ENCODE measurements at places on chromosomes 16 and 17.

GRCh38 chr17:61404913-61405685 lies 5.5 kb downstream of the TBX2 start:
- no peak for DNase-seq

DNA sequence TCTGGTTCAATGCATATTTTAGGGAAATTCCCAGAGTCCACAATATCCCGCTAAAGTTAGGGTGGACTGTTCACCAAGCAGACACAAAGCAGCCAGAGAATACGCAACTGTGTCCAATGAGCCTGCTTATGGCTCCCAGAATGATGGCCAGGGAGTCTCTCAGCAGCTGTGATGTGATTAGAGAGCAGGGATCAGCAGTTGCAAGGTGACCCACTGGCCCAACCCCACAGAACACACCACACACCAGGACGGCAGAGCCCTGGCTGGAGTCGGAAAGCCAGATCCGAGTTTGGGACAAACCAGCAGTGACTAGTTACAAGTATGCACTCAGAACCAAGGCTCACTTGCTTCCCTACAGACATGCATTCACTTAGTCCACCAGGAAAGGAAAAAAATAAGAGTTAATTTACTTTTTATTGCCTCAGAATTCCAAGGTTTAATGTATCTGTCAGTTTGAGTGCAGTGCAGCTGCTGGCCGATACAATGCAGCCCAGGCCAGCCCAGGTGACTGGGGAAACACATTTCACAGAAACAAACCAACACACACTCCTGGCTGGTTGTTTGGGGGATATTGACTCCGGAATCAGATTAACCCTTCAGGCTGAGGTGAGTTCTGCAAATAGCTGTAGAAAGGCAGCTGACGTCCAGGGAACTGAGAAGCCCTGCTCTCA lies 121.7 kb downstream of the HIC1 start:
- DNase-seq = no peak

DNA sequence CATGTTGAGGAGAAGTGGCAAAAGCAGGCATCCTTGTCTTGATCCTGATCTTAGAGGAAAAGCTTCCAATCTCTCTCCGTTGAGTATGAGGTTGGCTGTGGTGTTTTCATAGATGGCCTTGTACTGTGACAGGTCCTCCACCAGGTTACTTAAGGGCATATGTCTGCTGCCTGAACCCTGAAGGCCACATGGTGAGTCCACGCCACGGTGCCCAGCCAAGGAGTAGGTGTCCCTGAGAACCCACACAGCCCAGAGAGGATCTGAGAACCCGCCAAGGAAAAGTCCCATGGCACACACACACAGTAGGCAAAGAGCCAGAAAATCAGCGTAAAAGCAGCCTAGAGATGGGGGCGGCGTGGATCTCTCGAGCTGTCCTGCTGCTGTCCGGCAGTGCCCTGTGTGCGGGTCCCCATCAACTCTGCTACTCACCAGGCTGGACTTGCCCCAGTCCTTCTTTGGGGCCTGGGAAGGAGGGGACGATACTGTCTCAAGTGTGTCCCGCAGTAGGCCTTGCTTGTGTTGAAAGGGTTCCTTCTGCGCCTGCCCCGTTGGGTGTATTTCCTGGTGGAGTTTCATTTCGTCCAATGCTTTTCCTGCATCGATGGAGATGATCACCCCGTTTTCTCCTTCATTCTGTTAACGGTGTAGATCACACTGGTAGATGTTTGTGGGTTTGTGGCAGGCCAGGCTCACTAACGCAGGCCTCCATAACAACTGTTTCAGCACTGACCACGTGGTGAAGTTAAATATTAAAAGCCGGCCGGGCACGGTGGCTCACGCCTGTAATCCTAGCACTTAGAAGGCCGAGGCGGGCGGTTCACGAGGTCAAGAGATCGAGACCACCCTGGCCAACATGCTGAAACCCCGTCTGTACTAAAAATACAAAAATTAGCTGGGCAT lies 90.8 kb upstream of the DNAH17 start:
- DNase-seq = no peak

GRCh38 chr17:65442250-65442649 lies 119.2 kb downstream of the AXIN2 start:
- DNase-seq = no peak

- DNase-seq = no peak
Observed at GRCh38 chr17:43224146-43224705, 4.2 kb downstream of the CCDC200 start.

DNA sequence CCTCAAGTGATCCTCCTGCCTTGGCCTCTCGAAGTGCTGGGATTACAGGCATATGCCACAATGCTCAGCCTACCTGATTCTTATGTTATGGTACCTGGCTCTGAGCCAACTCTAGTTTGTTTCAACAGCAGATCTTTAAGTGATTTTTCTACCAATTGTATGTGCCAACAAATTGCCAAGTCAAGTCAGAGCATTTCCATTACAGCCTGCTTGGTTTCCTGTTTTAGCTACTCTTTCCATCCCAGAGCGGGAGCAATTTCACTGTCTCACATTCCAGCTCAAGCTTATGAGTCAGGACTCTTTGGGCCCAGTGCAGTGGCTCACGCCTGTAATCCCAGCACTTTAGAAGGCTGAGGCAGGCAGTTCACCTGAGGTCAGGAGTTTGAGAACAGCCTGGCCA lies 30.8 kb upstream of the RBBP6 start:
- peak; percentile 64 for DNase-seq

DNA sequence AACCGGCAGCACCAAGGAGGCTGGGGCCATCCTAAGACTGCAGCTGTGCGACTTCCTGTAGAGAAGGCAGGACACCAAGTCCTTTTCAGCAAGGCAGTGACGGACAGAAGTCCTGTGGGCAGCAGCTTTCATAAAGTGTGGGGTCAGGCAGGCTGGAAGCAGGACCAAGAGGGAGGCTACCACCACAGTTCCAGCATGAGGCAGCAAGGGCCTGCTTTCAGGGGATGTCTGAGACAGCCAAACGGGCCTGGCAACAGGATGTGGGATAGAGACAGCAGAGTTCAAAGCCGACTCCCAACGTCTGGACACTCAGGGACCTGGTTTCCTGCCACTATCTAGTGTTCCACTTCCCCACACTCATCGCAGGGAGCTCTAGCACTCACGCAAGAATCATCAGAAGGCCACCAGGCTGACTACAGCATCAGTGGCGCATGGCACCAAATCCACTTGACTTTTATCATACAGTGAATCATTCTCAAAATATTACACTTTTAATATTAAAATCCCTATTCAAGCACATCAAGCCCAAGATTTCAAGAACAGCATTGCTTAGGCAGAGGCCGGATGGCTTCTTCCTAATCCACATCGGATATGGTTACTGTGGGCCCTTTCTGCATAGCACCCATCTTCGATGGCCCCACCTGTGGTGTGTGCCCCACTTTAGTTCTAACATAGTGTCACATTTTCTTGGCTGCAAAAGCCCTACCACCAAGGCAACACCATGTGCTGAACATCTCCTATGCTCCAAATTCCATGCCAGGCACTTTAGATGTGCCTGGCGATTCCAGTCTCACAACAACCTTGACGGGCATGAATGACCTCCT lies 5.2 kb downstream of the USP7 start:
- peak; percentile 84 for DNase-seq

- no peak for DNase-seq
Observed at GRCh38 chr16:9370061-9370491, 278.6 kb downstream of the HAPSTR1 start.

- no peak for DNase-seq
Observed at GRCh38 chr17:51793686-51794085, 364.8 kb downstream of the CA10 start.

GRCh38 chr16:87541872-87542234 lies 49.0 kb upstream of the ZCCHC14 start:
- no peak for DNase-seq

DNA sequence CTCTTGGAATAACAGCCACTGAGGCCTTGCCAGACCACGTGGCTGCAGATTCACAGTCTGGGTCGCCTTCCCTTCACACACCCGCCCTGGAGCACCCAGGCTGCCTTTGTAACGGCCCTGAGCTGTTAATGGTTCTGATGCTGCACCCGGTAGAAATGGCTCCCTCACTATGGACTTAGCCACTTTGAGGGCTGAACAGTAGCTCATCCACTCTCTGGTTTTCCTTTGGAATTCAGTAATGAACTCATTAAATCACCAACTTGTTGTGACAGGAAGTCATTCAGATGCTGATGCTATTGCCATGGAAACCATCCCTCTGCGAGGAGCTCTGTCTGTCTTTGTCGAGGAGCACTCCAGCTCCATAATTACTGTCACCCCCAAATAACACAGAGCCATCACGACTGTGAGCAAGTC lies 59.2 kb downstream of the CDK5R1 start:
- DNase-seq = peak; percentile 20

GRCh38 chr16:2464333-2464732 lies 4.4 kb downstream of the TEDC2 start:
- no peak for DNase-seq

- peak; percentile 15 for DNase-seq
Observed at GRCh38 chr17:8062435-8062806, 23.6 kb downstream of the ALOX15B start.

- DNase-seq = peak; percentile 90
Observed at GRCh38 chr17:74417178-74418045, 14.5 kb upstream of the GPRC5C start.

DNA sequence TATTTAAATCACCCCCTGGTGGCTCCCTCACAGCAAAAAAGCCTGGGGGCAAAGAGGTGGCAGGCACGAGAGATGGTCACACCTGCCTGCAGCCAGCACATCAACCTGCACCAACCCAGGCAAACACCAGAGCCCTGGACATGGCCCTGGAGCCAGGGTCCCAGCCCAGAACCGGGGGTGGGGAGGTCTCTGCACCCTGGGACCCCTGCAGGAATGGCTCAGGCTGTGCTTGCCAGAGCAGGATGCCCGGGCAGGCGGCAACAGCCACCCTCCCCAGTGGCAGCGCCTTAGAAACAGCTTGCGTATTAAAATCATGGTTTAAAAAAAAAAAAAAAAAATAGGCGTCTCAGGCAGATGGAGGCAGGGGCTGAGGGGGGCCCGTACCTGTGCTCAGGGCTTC lies 16.2 kb downstream of the MYBBP1A start:
- no peak for DNase-seq

Measured in RPMI7951 (cell line).